ENCODE measurements at places on chromosomes 5 and 9. TPM values are rescaled to one million over a fixed set of nuclear protein-coding genes. Genes with fewer than 3 reads are reported as not detected.

The CDX1 gene
- 0.09 TPM for polyA plus RNA-seq

The APBA1 gene
- polyA plus RNA-seq, result 5.0 TPM

The ADAMTSL1 gene
- 48.4 TPM for polyA plus RNA-seq

The SLC36A2 gene
- not detected for polyA plus RNA-seq

The C5orf22 gene
- polyA plus RNA-seq, result 26.9 TPM

The EGFLAM gene
- polyA plus RNA-seq, result 20.0 TPM

The ANKRD31 gene
- polyA plus RNA-seq, result 0.06 TPM

The PCDHGA3 gene
- 1.3 TPM for polyA plus RNA-seq

The GAS1 gene
- polyA plus RNA-seq, result 2.5 TPM

The FBP2 gene
- polyA plus RNA-seq, result not detected

The SLC25A2 gene
- not detected for polyA plus RNA-seq

The PHF24 gene
- polyA plus RNA-seq, result not detected

The PRSS3 gene
- 11.4 TPM for polyA plus RNA-seq

The KIF24 gene
- polyA plus RNA-seq, result 2.4 TPM

The IFNE gene
- polyA plus RNA-seq, result 0.15 TPM

Measured in fibroblast of lung (primary cell).